SK-N-SH (cell line): ENCODE measurements at places on chromosomes 11 and 22.

DNA sequence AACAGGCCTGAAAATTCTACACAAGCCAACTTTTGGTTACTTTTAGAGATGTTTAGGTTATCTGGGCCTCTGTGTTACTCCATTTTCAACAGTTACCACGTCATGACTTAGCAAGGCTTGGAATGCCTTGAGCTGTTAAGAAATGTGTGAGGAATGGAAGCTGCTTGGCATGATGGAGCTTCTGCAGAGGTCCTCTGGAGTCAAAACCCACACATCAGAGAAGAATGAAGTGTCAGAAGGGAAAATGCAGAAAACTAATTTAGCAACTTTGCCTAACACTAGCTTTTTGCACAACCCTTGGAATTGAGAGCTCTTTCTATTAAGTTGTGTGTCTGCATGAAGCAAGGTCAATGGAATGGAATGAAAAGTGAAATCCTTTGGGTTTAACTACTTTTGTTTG, 27.4 kb downstream of the FAT3 start:
- H3K27me3 ChIP-seq = no peaks in the 10 kb centered on the region
- no peak overlapping the region for H3K27ac ChIP-seq
- no peaks in the 10 kb centered on the region for H3K36me3 ChIP-seq
- peaks cover 10% of the 10 kb centered on the region; the same call in 1 of the 2 replicates for H3K4me1 ChIP-seq

DNA sequence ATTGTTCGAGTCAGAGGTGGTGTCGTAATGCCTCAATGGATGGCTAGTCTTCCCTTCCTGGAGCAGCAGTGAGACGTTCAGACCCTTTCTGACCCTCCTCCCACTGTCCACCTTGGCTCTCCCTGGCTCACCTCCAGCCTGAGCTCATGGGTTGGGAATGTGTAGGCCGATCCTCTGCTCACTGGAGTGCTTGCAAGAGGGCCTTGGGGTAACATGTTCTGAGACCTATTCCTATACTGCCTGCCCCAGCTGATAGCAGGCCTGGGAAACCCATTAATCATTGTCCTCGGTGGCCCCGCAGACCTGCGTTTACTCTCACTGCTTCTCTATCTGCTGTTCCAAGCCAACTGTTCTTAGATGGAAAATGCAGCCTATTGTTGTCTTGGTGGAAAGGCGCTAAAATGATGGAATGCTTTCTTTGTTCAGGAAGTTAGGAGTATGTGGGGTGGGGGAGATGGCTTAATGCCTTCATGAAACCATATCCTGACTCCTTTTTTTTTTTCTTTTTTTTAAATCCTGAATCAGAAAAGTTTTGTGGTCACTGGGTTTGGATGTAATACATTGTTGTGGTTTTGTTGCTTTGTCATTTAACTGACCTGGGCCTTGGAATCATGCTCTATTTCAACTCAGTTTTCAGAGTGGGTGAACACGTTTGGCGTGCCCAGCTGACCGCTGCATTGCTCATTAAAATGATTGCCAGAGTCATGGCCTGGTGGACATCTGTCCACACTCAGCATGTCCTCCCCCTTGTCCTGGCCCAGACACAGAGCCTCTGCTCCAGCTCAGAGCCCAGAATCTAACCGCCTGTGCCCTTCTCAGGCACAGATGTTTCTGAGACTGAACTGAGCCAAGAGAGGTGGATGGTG, 72.5 kb downstream of the MICAL2 start:
- H3K27ac ChIP-seq = peak overlapping the region; percentile 58
- no peak for DNase-seq
- H3K36me3 ChIP-seq = peaks cover 24% of the 10 kb centered on the region
- H3K4me3 ChIP-seq = no peak overlapping the region
- H3K4me1 ChIP-seq = peaks cover 51% of the 10 kb centered on the region

DNA sequence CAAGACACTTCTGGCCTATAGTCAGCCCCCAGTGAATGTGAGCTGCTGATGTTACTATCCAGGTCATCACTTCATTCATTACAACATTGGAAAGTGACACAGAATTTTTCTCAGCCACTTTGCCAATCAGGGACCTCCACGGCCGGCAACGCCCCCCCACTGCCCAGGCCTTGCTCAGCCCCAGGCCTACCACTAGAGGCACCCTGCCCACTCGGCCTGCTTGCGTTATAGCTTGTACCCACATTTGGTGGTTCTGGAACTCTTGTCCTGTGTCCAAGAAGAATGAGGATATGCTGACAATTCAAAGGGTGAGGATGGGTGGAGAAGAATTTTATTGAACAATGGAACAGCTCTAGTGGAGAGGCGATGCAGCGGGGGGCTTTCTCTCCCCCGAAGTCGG, 96.2 kb downstream of the TSPAN18 start:
- H3K27ac ChIP-seq = no peak overlapping the region; the same call in 1 of the 2 replicates
- no peak overlapping the region for H3K4me3 ChIP-seq
- H3K4me1 ChIP-seq = no peaks in the 10 kb centered on the region
- no peaks in the 10 kb centered on the region for H3K27me3 ChIP-seq
- no peaks in the 10 kb centered on the region for H3K36me3 ChIP-seq

DNA sequence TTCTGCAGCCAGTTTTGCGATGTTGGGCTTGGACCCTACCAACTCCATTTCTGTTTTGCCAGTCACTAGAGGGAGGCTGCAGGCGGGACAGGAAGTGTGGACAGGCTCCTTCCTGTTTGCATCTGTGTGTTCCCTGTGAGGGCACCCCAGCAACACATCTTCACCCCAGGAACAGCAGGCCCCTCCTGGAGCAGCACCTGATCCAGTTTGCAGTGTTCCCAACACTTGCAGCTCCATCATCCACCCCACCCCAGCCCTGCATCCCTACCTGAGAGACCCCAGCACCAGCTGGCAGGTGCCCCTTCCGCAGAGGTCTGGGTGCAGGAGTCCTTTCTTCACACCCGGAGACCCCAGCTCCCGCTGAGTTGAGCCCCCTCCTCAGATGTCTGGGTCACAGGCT, 7.4 kb upstream of the VSIG10L2 start:
- H3K4me1 ChIP-seq = no peaks in the 10 kb centered on the region
- no peaks in the 10 kb centered on the region for H3K36me3 ChIP-seq
- DNase-seq = no peak
- no peak overlapping the region for H3K4me3 ChIP-seq

DNA sequence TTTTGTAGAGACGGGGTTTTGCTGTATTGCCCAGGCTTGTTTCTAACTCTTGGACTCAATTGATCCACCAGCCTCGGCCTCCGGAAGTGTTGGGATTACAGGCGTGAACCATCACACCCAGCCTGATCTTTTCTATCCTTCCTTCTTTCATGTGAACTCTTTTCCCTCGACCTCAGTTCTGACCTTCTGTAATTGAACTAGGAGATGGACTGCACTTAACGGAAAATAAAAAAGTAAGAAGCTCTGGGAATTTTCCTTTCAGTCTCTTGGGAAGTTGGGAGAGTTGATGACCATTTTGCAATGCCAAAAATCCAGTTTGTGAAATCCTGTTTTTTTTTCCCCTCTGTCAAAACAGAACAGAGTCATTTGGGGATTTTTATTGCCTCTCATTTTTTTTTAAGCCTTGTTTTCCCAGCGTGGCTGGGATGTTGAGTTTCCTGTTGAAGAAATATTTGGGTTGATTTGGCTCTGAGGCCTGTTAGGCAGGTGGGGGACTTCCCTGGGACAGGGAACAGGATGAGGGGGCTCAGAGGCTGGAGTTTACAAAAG, 26.9 kb upstream of the CYB5R3 start:
- no peaks in the 10 kb centered on the region for H3K36me3 ChIP-seq
- H3K27ac ChIP-seq = no peak overlapping the region

DNA sequence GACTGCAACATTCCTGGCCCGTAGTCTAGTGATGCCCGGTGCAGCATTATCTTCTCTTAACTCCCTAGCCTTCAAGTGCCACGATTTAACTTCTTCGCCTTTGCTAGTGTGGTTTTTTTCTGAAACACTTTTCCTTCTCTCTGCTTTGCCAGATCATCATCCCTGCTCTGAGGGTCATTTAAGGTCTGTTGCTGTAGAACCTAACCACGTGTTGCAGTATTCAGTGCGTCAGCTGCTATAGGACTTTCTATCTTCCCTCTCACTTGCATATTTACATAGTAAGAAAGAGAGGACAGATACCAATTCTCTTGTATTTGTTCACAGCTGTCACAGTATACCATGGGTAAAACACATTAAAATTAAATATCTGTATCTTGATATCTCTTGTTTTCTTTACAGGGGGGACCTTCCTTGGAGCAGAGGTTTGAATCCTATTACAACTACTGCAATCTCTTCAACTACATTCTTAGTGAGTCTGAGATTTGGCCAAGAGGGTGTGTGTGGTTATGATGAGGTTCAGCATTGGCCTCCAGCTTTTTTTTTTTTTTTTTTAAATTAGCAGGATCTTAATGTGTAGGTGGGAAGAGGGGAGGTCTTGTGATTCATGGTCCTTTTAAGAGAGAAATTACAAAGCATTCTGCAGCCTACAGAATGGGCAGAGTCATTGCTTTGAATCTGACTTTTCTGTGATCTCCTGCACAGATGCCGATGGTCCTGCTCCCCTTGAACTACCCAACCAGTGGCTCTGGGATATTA, 13.5 kb downstream of the EIF3L start:
- no peaks in the 10 kb centered on the region for H3K27me3 ChIP-seq
- peaks cover 59% of the 10 kb centered on the region for H3K36me3 ChIP-seq
- no peak overlapping the region for H3K27ac ChIP-seq
- no peak overlapping the region for H3K4me3 ChIP-seq

DNA sequence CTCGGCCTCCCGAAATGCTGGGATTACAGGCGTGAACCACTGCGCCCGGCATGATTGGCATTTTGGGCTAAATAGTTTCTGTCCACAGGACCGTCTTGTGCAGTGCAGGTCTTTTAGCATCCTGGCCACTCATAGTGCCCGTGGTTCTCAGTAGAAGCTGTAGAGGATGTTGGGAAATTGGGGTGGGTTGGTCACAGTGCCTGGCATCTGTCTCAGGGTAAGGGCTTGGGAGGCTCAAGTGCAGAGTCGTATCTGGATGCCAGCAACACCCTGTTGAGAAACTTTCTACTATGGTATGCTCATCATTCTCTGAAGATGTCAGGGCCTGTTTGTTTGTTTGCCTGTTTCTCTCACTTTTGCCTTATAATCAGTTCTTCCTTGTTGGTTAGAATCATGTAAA, 21.9 kb downstream of the UBE2L3 start:
- peaks cover 16% of the 10 kb centered on the region for H3K36me3 ChIP-seq
- no peak overlapping the region for H3K27ac ChIP-seq
- DNase-seq = no peak
- no peaks in the 10 kb centered on the region for H3K27me3 ChIP-seq

- H3K4me3 ChIP-seq = no peak overlapping the region
- H3K27ac ChIP-seq = no peak overlapping the region
- H3K27me3 ChIP-seq = no peaks in the 10 kb centered on the region
- H3K4me1 ChIP-seq = no peaks in the 10 kb centered on the region; the same call in 1 of the 2 replicates
- no peak for DNase-seq
Observed at GRCh38 chr11:21480240-21480639, 712.6 kb upstream of the ANO5 start.

GRCh38 chr11:22677153-22677903, 10.9 kb downstream of the GAS2 start:
- H3K36me3 ChIP-seq = no peaks in the 10 kb centered on the region
- no peak overlapping the region for H3K27ac ChIP-seq
- no peak overlapping the region for H3K4me3 ChIP-seq

DNA sequence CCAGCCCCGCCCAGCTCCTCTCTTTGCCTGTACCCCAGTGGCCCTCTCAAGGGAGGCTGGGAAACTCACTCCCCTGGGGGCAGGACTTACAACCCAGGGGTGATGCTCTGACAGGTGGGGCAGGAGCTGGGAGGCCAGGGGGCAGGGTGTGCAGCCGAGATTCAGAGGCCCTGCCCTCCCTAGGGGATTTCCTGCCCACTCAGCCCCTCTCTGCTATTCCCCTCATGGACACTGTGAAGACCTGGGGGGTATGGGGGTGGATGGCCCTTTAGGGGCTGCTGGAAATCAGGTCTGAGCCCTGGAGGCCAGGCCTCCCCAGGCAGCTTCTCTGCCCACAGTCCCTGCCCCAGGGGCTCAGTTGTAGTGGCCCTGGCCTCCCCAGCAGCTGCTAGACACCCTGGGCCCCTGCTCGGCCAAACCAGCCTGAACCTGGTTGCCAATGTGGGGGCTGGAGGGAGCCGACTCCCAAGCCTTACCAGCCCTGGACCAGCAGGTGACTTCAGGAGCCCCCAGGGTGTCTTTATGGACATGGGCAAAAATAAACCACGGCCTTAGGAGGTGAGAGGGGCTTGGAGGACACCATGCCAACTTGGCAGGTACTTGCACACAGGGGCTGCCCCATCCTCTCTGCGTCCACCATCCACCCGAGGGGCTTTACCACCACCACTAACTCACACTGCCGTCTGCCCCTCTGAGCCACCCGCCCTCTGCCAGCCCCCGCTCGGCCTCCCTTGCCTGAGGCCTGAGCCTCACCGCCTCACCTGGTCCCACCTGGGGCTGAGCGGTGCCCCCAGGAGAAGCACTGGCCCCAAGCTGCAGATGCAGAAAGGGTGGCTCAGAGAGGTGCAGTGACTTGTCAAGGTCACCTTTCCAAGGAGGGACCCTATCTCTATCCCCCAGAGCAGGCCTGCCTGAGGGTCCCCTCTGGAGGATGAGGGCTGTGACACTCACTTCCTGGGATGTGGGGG, 2.8 kb upstream of the PHLDA2 start:
- no peak overlapping the region for H3K27ac ChIP-seq
- no peak overlapping the region for H3K4me3 ChIP-seq

- no peaks in the 10 kb centered on the region for H3K27me3 ChIP-seq
- H3K4me1 ChIP-seq = no peaks in the 10 kb centered on the region; the same call in 1 of the 2 replicates
- no peak for DNase-seq
- H3K4me3 ChIP-seq = no peak overlapping the region
- H3K27ac ChIP-seq = peak overlapping the region; percentile 54
- H3K36me3 ChIP-seq = no peaks in the 10 kb centered on the region
Observed at GRCh38 chr11:121841487-121842191, 274.4 kb downstream of the BLID start.

- H3K27me3 ChIP-seq = no peaks in the 10 kb centered on the region
- H3K4me1 ChIP-seq = no peaks in the 10 kb centered on the region
- no peak for DNase-seq
- no peak overlapping the region for H3K4me3 ChIP-seq
- no peak overlapping the region for H3K27ac ChIP-seq
Observed at GRCh38 chr11:71089571-71089970, 162.8 kb downstream of the SHANK2 start.
